ENCODE measurements at places on chromosomes 3 and 15.

- DNase-seq = no peak
Measured at GRCh38 chr3:65712140-65712539, 326.6 kb downstream of the MAGI1 start.

- DNase-seq = no peak
Measured at GRCh38 chr3:21331321-21331720, 419.7 kb downstream of the ZNF385D start.

- DNase-seq = no peak
Measured at GRCh38 chr15:75348034-75348561, 1.3 kb downstream of the NEIL1 start.

GRCh38 chr15:25579127-25579526 is 140.3 kb upstream of the UBE3A start:
- no peak for DNase-seq

- no peak for DNase-seq
Measured at GRCh38 chr3:173639098-173639497, 241.6 kb downstream of the NLGN1 start.

- DNase-seq = no peak
Measured at GRCh38 chr3:13557417-13557816, 8.5 kb downstream of the FBLN2 start.

- no peak for DNase-seq
Measured at GRCh38 chr15:45604326-45604725, 17.1 kb downstream of the BLOC1S6 start.

DNA sequence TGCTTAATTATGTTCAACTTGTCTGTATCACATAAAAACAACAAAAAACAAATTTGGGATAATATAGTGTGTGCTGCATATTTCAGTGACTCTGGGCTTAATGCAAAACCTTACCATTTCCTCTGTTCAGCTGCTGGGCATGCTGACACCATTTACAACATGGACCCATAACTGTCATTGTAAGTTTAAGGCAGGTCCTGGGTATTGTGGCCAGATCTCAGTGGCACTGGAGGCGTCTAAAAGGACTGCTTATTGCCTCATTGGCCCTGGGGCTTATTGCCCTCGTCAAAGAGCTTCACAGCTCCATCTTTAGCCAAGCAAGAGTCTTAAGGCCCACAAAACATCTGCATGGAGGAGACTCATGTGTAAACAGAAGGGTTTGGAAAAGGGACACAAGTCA is 390.2 kb downstream of the NR2F2 start:
- DNase-seq = no peak

- no peak for DNase-seq
Measured at GRCh38 chr3:50170689-50171088, 15.6 kb downstream of the SEMA3F start.

- DNase-seq = no peak
Measured at GRCh38 chr3:61560517-61561373, 626 bp upstream of the PTPRG start.

- no peak for DNase-seq
Measured at GRCh38 chr3:39766433-39766832, 43.0 kb upstream of the MYRIP start.

DNA sequence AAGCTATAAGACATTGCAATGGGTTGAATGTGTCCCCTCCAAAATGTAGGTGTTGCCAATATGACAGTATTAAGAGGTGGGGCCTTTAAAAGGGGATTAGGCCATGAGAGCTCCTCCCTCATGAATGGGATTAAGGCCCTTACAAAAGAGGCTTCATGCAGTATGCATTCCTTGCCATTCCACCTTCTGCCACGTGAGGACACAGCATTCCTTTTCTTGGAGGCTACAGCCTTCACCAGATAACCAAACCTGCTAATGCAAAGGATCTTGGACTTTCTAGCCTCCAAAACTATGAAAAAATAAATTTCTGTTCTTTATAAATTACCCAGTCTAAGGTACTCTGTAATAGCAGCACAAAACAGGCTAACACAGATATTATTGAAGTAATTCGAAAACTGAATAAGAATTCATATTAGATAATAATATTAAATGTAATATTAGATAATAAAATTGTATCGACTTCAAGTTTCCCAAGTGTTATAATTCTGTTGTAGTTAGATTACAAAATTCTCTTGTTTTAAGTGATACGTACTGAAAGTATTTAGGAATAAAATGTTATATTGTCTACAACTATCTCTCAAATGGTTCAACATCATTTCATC is 29.4 kb upstream of the ATP8B4 start:
- no peak for DNase-seq

DNA sequence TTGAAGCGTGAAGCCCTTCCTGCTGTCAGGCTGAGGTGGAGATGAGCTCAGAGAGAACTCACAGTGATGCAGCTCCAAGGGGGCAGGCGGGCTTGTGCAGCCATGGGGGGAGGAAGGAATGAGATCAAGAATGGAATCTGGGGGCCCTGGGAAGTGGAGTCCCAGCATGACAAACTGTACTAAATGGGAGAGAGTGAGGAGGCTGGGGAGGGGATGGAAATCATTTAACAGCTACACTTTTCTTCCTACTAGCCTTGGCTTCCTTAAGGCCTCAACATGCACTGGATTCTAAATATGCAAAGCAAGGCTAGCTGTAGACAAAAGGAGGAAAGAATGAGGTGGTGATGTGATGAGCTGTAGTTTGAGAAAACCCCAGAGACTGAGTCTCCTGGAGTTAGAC is 133.9 kb downstream of the EEFSEC start:
- DNase-seq = no peak

- no peak for DNase-seq
Measured at GRCh38 chr3:63961891-63962290, 49.7 kb upstream of the SCAANT1 start.

GRCh38 chr3:66106788-66107187 is 68.1 kb upstream of the MAGI1 start:
- no peak for DNase-seq

All from activated CD4-positive, alpha-beta T cell treated with anti-CD3 and anti-CD28 coated beads, Interleukin-2, amount 50 U/mL, for 1 hour (primary cell).